ENCODE measurements at places on chromosomes 1 and 21. TPM values are rescaled to one million over a fixed set of nuclear protein-coding genes. Genes with fewer than 3 reads are reported as not detected.

The VTCN1 gene
- total RNA-seq, result not detected

- no peak for DNase-seq
These were observed 13.8 kb downstream of the PIP5K1A start for GRCh38 chr1:151211972-151212705.

GRCh38 chr21:46027851-46028493 lies 46.4 kb downstream of the COL6A1 start:
- no peak for DNase-seq

DNA sequence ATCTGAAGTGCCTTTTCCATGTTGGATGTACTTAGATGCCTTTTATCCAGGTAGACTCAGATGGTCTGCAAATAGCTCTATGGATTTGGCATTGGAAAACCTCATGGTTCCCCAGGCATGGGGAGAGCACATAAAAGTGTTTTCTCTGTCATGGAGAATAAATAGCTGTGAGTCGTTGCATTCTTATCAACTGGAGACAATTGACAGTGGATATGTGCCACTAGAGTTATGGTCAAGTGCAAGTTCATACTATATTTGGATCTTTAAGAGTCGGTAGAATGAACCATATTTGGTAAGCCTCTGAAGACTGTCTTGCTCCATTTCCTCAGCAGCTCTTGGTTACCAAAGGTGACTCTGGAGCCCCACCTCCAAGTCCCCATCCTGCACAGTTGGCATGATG lies 83.7 kb downstream of the ROR1 start:
- no peak for DNase-seq

DNA sequence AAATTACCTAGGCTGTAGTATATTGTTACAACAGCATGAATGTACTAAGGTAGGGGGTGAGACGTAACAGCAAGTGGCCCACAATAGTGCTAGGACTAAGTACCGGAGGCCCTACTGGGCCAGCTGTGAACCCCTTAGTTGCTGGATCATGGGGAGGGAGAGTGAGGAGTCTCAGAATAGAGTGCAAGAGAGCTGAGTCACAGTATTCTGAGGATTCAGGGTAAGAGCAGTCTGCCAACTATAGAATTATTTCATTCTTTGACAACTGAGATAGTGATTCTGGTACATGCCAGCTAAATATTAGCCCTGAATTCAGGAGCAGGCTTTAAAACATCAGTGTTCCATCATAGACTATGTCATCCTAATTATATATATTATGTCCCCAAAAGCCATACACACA lies 218.7 kb downstream of the TM2D1 start:
- no peak for DNase-seq

DNA sequence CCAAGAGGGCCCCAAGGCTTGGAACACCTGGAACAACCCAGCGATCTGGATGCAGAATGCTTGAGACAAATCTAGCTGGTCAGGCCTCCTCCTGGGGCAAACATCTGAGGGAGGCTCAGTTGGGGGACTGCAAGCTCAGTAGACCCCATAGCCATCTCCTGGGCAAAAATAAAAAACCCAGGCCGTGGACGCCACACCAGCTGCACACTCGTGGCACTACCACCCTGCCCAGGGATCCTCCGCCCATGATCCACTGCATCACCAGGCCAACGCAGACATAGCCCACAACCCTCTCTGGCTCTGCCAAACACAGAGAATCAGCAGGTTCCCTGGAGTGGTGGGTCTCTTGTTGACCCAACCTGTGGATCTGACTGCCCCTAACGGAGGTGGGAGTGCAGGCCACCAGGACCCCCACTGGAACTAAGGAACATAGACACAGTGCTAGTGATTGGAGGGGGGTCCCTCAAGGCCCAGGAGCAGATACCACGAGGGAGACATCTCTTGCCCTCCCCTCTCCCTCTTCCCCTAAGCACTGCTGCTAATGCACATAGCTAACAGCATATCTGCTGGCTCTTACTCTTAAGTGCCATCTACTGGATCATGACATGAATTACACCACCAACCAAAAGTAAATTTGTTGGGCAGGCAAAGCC lies 147.2 kb downstream of the CHD1L start:
- no peak for DNase-seq

- no peak for DNase-seq
These were observed 138.9 kb downstream of the HMGB4 start for GRCh38 chr1:34002810-34003209.

Measured in T-cell (primary cell).